ENCODE measurements at places on chromosomes 13 and 19.

DNA sequence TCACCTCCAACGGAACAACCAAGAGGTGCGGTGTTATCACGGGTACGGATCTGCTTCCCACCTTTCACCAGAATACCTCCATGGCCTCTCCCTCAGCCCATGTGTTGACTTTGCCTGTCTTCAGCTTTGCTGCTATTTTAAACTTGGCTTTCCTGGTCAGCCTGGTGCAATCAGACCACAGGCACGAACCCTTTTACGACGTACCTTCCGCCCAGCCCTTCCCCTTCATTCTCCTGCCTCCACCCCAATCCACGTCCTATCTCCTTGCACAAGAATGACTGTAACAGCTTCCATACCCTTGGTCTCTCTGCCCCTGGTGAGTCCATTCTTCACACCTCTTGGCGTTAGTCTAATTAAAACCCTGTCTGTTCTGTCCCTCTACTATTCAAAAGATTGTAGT, 431.7 kb downstream of the EFNB2 start:
- no peak for DNase-seq

- no peak for DNase-seq
Measured at GRCh38 chr19:46472592-46472991, 1.2 kb upstream of the PNMA8A start.

- no peak for DNase-seq
Measured at GRCh38 chr19:30046522-30046921, 104.5 kb downstream of the URI1 start.

- DNase-seq: no peak
Measured at GRCh38 chr13:30908416-30908980, 2.4 kb downstream of the MEDAG start.

Measured in CD4-positive, alpha-beta T cell treated with Interleukin-6 for 4 hours (primary cell).